Mesendoderm (in vitro differentiated cells): ENCODE measurements at places on chromosomes 3 and 15.

DNA sequence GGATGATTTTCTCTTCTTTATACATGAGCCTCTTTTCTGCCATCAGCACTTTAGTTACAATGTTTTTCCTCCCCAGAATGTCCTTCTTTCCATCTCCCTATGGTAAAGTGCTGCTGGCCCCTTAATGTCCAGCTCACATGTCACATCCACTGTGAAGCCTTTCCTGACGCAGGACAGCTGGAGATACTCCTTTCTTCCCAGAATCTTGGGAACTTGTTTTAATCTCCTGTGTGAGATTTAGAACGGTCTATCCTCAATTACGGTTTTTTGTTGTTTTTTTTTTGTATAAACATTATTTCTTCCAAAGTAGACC is 147.7 kb upstream of the TSC22D2 start:
- DNase-seq: no peak

GRCh38 chr3:18369551-18370185 is 55.5 kb downstream of the SATB1 start:
- no peak for DNase-seq

- peak; percentile 42 for DNase-seq
Measured at GRCh38 chr3:9715764-9716437, 12.3 kb downstream of the CPNE9 start.

GRCh38 chr3:141367038-141367730 is 1.1 kb upstream of the ZBTB38 start:
- DNase-seq: no peak

- no peak for DNase-seq
Measured at GRCh38 chr15:32851572-32851971, 133.8 kb downstream of the GREM1 start.

- DNase-seq: no peak
Measured at GRCh38 chr3:151283907-151284461, 5.6 kb upstream of the P2RY14 start.

GRCh38 chr3:5186089-5186857 is 1.2 kb upstream of the EDEM1 start:
- no peak for DNase-seq

GRCh38 chr15:85361323-85361722 is 19.1 kb upstream of the AKAP13 start:
- DNase-seq: no peak

- no peak for DNase-seq
Measured at GRCh38 chr15:61035311-61035710, 193.8 kb downstream of the RORA start.

GRCh38 chr3:20747741-20748140 is 561.7 kb upstream of the SGO1 start:
- no peak for DNase-seq

- DNase-seq: peak; percentile 74
Measured at GRCh38 chr3:133494469-133494868, 79.0 kb upstream of the CDV3 start.

DNA sequence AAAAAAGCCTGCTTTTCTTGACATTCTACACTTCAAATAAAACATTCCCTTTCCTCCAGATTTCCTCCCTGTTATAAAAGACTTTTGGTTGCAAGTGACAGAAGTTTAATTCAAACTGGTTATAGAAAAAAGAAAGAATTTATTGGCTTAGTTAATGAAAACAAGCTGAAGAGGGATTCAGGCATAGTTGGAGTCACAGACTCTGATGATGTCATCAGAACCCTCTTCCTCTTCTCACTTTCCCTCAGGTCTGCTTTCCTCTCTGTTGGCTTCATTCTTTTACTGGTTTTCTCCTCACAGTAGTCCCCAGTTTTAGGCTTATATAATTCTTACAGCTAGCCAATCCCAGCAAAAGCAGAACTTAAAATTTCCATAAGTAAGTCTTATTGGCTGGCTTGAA is 32.0 kb upstream of the MBNL1 start:
- DNase-seq: peak; percentile 9

DNA sequence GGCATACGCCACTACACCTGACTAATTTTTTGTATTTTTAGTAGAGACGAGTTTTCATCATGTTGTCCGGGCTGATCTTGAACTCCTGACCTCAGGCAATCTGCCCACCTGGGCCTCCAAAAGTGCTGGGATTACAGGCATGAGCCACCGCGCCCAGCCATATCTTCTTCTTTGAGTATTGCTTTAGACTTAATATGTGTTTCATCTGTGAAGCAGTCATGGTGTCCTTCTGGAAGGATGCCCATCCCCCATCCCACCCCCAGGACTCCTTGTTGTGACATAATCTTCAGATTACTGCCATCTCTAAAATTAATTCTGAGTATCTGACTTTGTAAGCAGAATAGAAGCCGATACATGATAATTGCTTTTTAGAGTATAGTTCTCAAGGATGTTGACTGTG is 57.7 kb downstream of the KLHL25 start:
- no peak for DNase-seq

DNA sequence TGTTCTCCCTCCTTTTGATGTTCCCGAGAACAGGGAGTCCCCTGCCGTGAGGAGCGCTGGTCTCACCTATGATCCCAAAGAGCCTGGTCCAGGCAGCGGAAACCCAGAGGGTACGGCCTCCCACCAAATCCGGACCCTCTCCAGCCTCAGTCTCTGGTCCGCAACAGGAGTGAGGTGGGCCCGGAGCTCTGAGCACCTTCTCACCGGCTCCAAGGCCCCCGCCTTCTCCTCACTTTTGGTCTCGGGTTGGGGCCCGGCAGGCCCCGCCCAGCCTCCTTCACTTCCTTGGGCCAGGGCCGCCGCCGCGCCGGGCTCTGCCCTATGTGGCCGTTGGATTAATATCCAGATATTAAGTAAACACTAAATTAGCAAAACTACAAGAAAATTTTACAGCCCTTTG is 5.7 kb upstream of the SKOR1 start:
- DNase-seq: no peak

GRCh38 chr15:34065261-34065660 is 26.3 kb upstream of the AVEN start:
- DNase-seq: no peak

GRCh38 chr3:148825476-148825875 is 2.1 kb upstream of the CPB1 start:
- DNase-seq: no peak

DNA sequence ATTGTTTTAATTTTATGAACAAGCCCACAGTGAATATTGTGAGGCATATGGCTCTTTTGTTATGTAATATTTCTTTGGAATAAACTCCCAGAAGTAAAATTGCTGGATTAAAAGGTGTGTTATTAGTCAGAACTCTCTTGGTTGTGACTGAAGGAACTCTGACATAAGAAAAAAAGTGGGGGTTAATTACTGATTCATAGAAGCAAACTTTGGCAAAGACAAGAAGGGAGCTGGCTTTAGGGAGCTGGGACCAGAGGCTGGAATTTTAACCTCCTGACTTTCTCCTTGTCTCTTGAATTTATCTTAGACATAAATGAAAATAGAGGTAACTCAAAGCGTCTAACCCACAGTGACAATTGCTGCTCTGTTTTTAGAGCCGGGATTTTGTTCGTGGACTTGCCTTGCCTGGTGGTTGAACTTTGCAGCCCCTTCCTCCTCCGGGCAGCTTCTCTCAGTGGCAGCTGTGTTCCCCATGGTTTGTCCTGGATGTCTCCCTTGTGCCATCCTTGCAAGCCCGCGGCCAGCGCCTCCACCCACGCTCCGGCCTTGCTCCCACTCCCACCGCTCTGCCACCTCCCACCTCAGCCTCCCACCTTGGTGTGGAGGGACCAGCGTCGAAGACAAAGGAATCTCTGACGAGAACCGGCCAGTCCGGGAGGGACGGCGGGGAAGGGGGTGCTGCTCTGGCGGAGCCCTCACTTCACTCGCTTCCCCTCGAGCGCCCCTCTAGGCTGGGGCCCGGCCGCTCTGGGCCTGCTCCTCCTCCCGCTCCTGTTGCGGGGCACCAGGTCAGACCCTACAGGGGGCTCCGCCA is 28.0 kb downstream of the ARHGAP31 start:
- no peak for DNase-seq

- no peak for DNase-seq
Measured at GRCh38 chr3:44981220-44981619, 5.2 kb downstream of the EXOSC7 start.
